ENCODE measurements at places on chromosomes 1 and 21.
A peak's percentile ranks its signal among the peaks of the same experiment; 100 is the strongest.

GRCh38 chr21:41755258-41755933 lies 11.5 kb downstream of the RIPK4 start:
- no peak for DNase-seq

GRCh38 chr1:180353945-180354344 lies 123.9 kb downstream of the LHX4 start:
- DNase-seq = no peak

GRCh38 chr1:114551400-114551799 lies 30.0 kb downstream of the BCAS2 start:
- no peak for DNase-seq

GRCh38 chr1:167991546-167991945 lies 54.7 kb upstream of the MPC2 start:
- DNase-seq = no peak

DNA sequence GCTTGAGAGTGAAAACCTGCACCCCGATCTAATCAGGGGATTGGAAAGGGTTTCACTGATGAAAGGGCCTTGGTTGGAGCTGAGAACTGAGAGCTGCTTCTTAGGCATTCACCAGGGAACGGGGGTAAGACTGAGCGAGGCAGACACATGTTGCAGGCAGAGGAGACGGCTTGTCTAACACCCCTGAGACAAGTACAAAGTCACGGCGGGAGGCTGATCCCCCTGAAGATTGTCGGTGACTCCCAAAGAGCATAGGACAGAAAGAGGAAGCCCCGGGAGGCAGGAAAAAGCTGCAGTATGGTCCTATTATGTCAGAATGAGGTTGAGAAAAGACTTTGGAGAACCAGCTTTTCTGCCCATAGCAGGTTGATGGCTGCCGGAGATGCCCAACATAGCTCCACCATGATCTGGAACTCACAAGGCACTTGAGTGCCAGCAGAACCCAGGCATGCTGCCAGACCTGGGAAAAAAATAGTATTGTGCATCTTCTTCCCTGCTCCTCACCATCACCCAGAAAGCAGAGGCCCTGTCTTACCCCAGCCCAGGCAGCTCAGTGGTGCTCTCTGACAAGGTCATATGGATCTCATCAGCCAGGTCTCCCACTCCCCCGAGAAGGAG lies 463.9 kb upstream of the PROX1 start:
- DNase-seq = no peak

DNA sequence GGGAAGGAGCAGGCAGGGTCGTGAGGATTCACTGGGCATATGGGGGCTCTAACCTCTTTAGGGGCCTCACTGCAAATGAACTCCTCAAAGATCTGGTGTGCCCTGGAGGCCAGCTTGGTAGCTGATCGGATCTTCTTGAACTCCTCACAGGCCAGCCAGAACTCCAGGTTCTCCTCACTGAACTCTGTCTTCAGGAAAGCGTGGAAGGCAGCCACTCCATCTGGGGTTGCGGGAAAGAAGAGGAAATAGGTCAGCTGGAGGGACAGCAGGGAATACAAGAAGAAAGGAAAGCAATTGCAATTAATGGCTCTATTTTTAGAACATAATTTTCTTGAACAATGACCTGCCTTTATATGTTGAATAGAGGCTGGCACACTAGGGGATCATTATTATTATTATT lies 2.3 kb downstream of the RGS16 start:
- no peak for DNase-seq

GRCh38 chr21:41370840-41371684 lies 9.2 kb downstream of the MX2 start:
- no peak for DNase-seq

DNA sequence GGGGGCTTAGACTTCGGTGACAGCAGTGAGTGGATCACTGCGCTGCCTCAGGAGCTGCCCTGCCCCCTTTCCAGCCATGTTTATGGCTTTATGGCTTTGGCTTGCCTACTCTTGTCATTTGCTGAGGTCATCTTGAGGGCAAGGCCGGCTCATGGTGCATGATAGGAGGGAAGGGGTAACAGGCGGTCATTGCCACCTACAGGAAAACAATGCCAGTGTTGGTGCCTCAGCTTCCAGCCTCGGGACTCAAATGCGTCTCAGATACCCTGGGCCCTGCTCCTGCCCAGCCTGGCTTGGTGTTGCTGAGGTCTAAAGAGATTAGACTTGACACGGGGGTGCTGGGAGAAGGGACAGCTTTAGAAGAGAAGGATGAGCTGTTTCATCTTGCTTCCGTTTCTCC lies 14.5 kb downstream of the KDF1 start:
- no peak for DNase-seq

- DNase-seq = no peak
Measured at GRCh38 chr1:35506960-35507912, 50.0 kb downstream of the KIAA0319L start.

- DNase-seq = peak; percentile 88
Measured at GRCh38 chr1:186819126-186819525, 9.6 kb upstream of the PLA2G4A start.

DNA sequence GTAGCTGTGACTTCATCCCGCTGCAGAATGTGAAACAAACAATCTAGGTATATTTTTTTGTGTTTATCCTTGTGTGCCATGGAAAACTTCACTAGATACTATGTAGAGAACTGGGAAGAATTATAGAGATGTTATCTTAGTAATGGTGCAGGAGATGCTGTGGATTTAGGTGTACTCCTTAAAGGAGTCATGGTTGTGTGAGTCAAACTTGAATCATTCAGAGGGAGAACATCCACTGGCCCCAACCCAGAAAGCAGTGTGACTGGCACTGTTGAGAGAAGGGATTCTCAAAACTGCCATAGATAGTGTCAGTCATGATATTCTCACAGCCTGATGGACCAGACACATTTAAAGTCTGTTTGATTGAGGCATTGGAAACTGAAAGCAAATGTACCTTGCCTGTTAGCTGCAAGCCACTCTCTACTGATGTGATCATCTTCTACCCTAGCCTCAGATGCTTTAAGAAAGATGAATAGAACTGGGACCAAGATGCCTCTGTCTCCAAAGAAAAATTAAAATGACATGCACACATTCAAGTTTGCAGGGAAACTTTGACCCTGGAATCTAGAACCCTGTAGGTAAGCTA lies 754.6 kb downstream of the MRPL39 start:
- DNase-seq = no peak

- DNase-seq = no peak
Measured at GRCh38 chr21:45244799-45245340, 42.8 kb downstream of the POFUT2 start.

DNA sequence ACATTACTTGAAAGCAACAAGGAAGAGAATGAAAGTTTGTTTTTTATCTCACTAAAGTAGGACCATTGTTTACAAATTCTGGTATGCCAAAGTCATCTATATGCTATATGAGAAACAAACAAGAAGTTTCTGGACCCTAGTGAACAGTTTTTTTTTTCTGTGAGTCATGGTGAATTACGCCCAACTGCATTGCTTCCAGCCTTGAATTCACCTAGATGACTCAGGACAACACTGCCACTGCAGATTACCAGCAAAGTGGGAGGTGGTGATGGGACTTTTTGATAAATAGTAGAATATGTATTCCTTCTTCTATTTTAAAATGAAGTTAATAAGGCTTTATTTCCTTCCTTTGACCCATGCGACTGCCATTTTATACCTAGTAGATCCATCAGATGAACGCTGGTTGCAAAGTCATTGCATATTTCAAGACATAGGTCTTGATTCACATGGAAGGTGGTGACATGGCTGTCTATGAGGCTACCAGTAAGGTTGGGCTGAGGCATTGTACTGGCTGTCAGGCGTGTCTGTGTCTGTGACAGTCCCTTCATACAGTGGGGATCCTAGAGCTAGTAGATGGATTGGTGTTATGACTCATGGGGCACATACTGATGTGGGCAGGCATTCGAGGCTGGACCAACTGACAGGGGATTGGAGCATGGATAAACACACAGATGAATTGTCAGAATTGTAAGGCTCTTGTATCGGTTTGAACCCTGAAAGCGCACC lies 49.1 kb upstream of the APOBEC4 start:
- DNase-seq = no peak

- DNase-seq = no peak
Measured at GRCh38 chr1:98030976-98031375, 110.1 kb upstream of the DPYD start.

GRCh38 chr1:5891736-5892135 lies 100.5 kb downstream of the NPHP4 start:
- no peak for DNase-seq

DNA sequence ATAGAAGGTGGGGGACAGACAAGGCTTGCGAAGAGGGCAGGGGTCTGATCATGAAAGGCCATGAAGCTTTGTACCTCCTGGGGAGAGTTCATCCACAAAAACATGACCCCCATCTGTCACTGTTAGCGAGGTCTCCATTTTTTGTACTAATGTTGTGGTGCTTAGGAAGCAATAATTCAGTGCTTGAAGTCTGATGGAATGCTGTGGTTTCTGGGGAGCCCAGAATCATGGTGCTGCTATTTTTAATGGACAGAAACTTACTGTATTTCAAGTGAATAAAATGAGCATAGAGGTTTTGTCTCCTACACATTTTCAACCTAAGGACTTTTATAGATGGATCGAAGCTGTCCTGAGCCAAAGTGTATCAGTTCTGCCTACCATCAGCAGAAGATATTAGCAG lies 28.2 kb upstream of the RGL1 start:
- no peak for DNase-seq

DNA sequence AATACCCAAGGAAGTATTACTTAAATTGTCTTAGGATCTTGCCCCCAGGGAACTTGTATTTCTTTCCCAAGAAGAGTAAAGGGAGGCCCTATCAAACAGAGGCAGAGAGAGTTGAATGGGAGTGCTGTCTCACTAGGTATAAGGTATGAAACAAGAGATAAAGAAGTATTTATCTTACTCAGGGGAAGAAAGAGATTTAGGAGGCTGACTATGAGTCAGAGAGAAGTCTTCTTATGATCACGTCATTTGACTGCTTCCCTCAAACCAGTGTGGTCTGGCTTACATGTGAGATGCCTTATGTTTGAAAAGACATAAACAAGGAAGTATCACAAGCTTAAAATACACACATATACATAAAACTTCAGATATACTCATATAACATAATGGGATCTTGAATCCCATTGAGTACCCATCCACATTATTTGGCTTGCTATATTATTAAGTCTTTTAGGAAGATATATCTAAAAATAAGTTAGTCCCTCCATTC lies 29.6 kb downstream of the DUSP10 start:
- DNase-seq = peak; percentile 86

- no peak for DNase-seq
Measured at GRCh38 chr21:38951095-38951730, 145.5 kb downstream of the ETS2 start.

DNA sequence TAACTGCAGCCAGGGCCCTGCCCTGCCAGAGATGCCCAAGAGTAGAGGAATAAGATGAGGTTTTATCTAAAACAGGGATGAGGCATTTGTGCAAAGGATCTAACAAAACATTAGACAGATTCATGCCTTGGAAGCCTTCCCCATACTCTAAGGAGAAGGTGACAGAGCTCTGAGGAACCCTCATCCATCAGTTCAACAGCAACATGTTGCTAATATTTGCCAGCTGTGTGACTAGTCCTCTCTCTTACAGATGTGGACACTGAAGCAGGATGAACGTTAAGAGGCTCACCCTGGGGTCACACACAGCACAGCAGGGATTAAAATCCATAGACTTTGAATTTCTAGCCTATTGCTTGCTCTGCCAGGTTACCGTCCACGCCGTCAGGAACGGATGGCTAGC lies 99.0 kb downstream of the ZBTB18 start:
- no peak for DNase-seq

DNA sequence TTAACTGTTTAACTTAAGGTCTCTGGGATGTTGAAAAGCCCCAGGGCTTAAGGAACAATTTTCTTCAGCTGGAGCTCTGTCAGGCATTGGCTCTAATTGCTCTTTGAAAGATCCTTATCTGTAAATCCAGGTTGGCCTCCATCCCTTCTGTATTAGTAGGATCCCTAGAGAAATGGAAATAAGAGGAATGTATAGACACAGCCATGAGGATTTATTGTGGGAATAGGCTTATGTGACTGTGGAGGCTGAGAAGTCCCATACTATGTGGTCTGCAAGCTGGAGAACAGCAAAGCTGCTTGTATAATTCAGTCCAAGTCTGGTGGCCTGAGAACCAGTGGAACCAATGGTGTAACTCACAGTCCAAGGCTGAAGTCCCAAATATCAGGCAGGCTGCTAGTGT lies 47.6 kb upstream of the VAV3 start:
- no peak for DNase-seq

DNA sequence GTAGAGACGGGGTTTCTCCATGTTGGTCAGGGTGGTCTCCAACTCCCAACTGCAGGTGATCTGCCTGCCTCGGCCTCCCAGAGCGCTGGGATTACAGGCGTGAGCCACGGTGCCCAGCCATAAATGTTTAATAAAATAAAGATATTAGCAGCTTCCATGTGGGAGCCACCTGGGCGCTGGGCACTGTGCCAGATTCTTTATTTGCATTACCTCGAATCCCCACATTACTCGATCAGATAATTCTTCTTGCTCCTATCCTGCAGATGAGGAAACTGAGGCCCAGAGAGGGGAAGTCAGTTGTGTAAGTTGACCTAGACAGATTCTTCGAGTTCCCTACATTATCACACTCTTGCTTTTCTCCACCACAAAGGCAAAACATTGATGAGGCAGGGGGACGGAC lies 24.9 kb upstream of the TENT5B start:
- DNase-seq = no peak

- DNase-seq = peak; percentile 80
Measured at GRCh38 chr1:85058311-85058710, 10.0 kb upstream of the MCOLN3 start.

DNA sequence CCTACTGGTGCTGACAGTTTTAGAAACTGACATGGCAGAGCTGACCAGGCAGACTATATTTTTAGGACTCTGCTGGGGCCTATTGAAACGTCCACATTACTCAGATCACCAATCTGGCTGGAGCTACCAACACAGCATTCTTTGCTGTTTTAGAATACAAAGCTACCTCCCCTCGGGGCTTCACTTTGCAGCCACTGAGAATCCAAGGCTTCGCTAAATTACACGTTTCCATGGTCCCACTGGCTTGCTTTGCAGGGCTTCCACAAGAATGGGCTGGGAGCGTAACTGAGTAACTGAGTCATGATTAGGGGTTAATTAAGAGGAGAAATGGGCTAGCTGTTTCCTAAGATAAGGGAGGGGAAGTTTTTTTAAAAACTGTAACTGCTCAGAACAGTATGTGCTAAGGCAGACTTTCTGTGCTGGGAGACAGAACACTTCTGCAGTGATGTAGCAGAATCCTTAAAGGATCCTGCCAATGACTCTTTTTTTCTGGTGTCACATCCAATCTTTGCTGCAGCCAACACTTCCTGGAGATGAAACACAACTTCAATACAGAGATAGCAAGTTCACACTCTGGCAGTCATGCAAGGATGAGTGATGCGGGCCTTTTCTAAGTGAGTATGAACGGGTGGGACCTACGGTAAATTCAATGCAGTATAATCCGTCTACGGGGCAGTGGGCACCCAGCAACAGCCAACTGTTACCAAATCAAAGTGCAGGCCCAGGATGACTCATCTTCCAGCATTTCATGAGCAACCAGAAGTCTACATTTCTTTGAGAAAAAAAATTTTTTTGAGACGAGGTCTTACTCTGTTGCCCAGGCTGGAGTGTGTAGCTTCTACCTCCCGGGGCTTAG lies 21.5 kb downstream of the NDUFS5 start:
- DNase-seq = peak; percentile 44

Data from suppressor macrophage treated with lipopolysaccharide for 4 hours (primary cell).